ENCODE measurements at places on chromosomes 4 and X. TPM values are rescaled to one million over a fixed set of nuclear protein-coding genes. Genes with fewer than 3 reads are reported as not detected.

DNA sequence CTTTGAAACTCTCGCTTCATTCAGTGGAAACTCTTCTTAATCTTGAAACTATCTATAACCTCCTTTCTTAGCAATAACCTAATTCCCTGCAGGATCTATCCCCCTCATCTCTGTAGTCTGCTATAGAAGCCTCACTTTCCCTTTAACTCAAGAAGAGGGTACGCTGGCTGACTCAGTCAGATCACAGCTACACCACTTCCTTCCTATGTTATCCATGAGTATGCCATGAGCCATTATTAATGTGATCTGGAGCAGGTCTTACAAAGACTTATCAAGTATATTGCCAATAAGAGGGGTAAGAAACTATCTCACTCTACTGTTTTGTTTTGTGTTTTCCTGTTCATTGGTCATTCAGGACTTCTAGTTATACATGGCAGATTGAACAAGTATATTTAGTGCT is 165.3 kb downstream of the PJA1 start:
- DNase-seq = no peak

GRCh38 chr4:80732010-80732409 is 298.5 kb upstream of the BMP3 start:
- DNase-seq = no peak

DNA sequence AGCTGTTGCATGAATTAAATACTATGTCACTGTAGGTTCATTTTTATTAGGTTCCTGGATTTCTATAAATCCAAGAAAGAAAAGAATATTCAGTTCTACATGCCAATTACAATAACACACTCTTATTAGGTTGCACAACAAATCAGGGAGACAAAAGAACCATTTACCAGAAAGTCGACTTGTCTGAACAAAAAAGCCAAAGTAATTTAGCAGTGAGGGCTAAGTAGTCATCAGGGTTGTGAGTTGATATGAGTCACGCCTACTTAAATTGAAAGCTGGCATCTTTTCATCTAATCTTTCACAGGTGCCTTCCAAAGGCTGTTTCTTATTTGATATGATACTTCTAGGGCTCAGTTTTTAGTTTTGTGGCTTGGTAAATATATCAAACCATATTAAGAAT is 25.4 kb upstream of the GNRHR start:
- DNase-seq = no peak

DNA sequence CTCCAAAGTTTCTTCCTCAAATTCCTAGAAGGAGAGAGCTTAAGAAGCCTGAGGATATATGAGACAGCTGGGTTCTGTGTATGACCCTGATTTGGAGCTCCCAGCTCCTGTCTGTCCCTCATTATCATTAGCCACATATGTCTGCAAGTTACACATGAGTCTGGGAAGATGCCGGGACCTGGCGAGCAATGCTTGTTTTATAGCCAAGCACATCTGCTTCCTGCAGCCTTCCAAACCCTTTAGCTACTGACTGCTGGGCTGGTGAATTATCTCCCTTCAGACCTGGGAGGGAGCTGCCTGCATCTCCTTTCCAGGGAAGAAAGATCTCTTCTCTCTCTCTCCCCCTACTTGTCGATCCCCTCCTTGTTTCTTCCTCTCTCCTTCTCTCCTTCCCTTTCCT is 556.7 kb upstream of the BOD1L1 start:
- peak; percentile 58 for DNase-seq

Gene FAAH2
- total RNA-seq = not detected

Gene UGT8
- total RNA-seq = not detected

Gene MAGEA12
- not detected for total RNA-seq

All from heart left ventricle (tissue), 16 donors.